ENCODE measurements at places on chromosomes 7 and 10.

- DNase-seq: no peak
Measured at GRCh38 chr10:5663692-5664427, 2.5 kb downstream of the ASB13 start.

GRCh38 chr10:71534568-71535194 is 138.0 kb downstream of the CDH23 start:
- DNase-seq: no peak

- DNase-seq: no peak
Measured at GRCh38 chr10:14389981-14390590, 59.4 kb upstream of the FRMD4A start.

DNA sequence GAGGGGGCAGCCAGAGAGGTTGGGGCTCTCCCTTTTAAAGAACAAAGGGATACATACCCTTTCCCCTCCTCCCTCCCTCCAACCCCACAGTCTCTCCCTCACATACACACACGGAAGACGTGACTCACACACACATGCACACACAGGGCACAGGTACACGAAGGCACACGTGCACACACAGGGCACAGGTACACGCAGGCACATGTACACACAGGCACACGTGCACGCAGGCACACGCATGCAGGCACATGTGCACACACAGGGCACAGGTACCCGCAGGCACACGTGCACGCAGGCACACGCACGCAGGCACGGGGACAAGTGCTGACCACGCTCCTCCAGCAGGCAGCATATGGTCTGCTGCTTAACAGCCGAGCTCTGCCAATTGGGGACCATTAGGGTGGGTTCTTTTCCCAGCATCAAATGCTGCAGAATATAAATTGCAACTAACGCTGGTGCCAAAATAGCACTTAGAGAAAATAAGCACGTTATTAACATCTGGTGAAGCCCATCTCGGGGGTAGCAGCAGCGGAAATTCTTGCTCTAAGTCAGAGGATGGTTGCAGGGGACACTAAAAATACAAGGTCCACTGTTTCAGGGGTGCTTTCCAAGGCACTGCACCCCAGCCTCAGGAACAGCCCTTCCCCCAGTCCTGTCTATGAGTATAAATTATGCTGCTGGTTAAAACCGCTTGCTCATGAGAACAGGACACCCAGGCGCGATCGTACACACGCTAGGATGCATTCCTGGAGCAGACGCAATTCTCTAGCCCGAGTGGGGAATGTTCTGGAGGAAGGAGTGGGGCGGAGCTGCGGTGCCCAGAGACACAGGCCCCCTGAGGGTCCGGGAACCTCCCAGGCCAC is 55.2 kb upstream of the TNRC18 start:
- DNase-seq: no peak

- DNase-seq: no peak
Measured at GRCh38 chr7:105871142-105871541, 5.3 kb downstream of the ATXN7L1 start.

DNA sequence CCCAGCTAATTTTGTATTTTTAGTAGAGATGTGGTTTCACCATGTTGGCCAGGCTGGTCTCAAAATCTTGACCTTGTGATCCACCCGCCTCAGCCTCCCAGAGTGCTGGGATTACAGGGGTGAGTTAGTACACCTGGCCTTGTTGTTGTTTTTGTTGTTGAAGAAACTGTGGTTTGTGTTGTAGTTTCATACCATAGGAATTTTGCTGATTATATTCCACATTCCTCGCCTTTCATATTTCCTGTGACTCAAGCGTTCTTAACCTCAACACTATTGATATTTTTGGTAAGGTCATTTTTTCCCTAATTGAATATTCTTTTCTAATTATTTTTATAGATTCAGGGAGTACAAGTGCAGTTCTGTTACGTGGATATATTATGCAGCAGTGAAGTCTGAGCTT is 16.7 kb downstream of the LIPF start:
- DNase-seq: no peak

- DNase-seq: peak; percentile 29
Measured at GRCh38 chr7:64876792-64877713, 26.0 kb upstream of the ZNF273 start.

All from stimulated activated CD8-positive, alpha-beta memory T cell treated with anti-CD3 and anti-CD28 coated beads, Interleukin-4, amount 100 ng/mL, for 1 hour (primary cell).